ENCODE measurements at places on chromosomes 5 and 9. TPM values are rescaled to one million over a fixed set of nuclear protein-coding genes. Genes with fewer than 3 reads are reported as not detected.

DNA sequence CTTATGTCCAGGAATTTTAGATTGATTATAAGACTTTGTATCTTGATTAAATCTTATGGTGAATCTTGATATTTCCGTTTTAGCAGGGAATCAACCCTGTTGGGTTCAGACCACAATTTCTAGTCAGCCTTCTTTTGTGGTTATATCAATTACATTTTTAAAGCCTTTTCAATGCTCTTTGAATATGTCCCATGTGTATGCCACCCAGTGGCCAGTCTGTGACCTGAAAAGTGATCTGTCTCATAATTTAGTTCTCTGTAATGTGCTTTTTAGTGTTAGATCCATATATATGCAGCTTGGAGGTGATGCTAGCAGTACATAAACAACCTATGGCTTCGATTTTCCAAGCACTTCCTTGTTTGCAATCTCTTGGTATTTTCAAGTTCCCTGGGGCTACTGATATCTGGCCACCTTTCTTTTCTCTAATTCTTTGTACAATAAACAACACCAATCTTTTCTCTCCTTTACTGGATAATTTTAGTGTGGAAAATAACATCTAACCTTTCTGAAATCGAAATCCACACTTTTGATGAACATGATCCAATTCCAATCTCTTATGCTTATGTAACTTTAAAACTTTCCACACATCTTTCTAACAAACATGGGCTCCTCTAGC, 28.8 kb downstream of the PDE8B start:
- DNase-seq: no peak

DNA sequence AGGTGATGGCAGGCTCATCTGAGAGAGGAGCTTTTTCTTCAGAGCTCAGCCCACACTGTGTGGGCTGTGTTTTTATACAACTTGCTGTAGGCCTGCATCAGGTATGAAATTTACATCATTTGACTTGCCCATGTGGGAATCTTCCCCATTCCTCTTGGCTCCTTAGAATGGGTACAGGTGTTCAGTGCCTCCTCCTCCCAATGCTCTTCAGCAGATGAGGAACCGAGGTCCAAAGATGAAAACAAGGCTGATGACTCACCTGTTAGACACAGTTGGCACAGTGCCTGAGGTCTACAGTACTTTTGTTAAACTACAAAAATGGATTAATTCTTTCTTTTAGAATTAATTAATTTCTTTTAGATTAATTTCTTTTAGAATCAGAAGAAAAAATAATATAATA, 20.8 kb downstream of the PAPPA start:
- no peak for DNase-seq

DNA sequence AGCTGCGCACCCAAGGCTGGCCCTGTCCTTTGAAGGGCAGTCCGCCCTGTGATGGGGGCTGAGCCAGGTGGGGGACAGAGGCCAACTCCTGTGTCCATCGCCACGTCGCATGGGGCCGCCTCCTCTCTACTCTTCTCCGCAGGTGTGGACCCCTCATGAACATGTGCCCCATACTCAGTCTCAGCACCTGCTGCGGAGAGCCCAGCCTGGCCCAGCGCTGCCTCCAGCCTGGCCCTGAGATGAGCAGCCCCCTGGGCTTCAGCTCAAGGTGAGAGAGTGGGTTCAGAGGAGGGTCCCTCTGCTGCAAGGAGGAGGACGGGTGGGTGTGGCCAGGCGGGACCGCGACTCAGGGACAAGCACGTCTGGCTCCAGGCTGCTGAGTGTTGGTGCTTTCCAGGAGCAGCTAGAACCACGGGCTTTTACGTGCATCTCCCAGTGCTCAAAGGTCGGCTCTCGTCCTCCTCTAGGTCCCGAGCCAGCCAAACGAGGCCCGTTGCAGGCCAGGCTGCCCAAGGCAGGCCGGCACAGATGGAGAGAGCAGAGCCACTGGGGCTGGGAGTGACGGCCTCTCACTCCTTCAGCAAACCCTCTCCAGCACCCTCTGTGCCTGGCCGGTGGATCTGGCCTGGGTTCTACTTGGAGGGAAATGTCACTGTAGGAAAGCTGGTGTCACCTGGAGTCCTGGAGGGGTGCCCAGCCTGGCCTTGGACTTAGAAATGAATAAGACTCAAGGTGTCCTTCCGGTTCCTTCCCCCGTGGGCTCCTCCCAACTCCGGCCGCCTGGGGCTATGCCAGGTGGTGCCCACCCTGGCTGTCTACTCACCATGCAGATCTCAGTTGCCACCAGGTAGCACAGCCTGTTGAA, 48.9 kb upstream of the RNF130 start:
- DNase-seq: no peak

- no peak for DNase-seq
Measured at GRCh38 chr5:133368916-133369783, 243.2 kb downstream of the FSTL4 start.

DNA sequence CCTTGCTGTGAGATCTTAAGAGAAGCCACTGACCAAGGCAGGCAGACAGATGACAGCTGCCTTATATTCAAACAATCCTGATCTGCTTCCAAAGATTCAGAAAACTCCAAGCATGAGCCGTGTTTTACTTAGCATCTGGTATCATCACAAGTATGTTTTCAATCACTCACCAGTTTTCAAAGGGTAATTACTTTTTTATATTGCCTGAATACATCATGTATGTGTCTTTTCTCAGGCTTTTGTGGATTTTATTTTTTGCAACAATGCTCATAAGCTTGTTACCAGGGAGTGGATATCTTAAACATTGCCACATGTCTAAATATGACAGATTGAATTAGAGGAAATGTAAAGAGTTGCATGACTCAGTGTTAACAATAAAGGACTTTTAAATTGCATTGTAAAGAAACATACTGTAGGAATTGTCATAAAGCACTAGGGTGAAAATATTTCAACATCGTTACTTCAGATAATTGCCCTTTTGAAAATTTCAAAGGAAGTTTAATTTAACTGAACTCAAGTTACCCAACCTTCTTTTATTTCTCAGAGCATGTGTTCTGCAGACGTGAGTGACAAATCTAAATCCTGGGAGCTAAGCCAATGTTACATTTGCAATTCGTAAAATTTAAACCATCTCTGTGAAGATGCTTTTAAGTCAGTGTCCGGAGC, 326.1 kb downstream of the PLK2 start:
- DNase-seq: no peak

GRCh38 chr9:70137577-70137976, 93.9 kb downstream of the MAMDC2 start:
- DNase-seq: no peak

- DNase-seq: no peak
Measured at GRCh38 chr9:14061936-14062585, 251.9 kb downstream of the NFIB start.

- DNase-seq: no peak
Measured at GRCh38 chr9:85599540-85600105, 142.1 kb downstream of the AGTPBP1 start.

DNA sequence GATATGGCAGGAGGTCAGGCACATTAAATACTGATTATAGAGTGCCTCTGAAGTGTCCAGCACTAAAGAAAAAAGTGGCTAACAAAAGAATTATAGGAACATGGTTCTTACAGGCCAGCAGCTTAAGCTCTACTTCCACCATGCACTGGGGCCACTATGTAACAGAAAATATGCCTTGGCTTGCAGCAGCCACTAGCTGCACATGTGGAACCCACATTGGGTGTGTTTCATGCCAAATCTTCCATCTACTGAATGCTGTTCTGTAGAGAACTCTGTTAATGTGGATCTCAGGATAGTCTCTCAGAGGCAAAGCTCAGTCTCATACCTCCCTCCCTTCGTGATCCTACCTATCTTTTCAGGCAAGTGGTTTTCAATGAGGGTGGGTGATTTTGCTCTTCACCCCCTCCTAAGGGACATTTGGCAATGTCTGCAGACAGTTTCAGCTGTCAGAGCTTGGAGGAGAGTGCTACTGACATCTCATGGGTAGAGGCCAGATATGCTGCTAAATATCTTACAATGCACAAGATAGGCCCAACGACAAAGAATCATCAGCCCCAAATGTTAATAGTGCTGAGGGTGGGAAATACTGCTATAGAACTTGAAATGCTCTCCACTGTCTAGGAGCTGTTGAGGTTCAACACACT, 218.9 kb downstream of the TARS1 start:
- no peak for DNase-seq

DNA sequence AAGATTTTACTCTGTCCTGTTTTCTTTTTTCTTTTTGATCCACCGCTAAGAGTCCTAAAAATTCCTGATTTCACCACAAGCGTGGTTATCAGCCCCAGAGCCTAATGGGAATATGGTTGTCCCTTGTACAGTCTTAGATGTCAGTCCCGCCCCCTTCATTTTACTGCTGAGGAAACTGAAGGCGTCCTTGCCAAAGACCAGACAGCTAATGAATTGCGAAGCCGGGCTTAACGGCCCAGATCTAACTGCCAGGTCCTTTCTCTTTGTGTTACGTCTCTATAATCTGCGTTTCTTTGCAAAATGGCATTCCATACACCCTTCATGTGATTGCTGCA, 497 bp downstream of the NSA2 start:
- no peak for DNase-seq

DNA sequence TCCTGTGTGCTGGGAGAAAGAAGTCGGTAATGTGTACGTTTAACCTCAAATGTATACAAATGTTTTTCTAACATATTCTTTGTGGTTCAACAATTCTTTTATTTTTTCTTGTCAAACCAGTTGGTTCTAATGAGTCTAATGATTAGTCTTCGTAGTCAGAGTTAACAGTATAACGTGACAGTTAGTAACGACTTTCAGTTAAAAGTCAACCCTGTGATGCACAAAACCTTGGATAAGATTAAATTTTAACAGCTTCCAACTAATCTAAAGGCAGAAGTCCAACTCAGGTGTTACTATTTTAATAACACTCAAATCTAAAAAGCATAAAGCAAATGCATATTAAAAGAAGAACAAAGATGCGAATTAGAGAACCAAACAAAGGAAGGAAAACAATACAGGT, 47.0 kb downstream of the SEMA6A start:
- no peak for DNase-seq

- no peak for DNase-seq
Measured at GRCh38 chr5:91383956-91384300, 811 bp upstream of the ARRDC3 start.

DNA sequence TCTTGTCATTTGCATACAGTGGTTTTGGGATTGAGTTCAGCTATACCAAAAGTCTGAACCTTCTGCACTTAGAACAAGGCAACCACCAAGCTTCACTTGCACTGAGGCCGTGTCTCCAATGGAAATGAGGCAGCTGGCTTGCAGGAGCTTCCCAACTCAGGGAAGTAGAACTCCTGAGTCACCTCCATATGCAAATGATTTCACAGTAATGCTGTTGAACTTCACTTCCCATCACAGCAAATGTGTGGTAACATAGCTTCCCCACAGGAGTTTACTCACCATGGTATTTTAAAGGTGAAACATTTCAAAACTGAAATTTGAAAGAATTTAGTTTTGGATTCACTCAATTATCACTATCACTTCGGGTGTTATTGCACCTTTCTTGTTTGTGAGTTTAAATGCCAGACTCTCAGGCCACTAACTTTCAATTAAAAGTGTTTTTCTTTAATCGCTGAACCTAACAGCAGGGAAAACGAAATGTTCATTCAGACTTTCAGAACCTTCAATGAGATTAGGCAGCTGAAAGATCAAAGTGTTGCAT, 9.0 kb downstream of the CD274 start:
- no peak for DNase-seq

- DNase-seq: no peak
Measured at GRCh38 chr5:91219091-91219802, 163.9 kb downstream of the ARRDC3 start.

- DNase-seq: no peak
Measured at GRCh38 chr5:66824476-66824875, 228.3 kb downstream of the MAST4 start.

DNA sequence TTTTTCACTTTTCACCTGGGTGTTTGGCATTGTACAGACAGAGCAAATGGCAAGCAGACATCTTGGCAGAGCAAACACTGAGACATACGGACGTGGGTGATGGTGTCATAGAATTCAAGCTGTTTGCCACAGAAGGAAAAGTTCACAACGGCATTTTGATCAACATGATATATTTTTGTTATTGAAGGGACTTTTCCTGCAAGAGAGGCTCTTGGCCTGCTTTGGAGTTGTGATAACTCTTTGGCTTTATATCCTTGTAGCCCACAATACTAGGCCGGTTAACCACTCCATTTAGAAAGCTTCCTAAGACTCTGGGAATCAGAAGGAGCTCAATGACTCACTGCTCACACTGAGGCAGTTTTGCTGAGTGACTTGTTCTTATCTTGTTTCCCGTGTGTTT, 1038.3 kb downstream of the TLE1 start:
- no peak for DNase-seq

DNA sequence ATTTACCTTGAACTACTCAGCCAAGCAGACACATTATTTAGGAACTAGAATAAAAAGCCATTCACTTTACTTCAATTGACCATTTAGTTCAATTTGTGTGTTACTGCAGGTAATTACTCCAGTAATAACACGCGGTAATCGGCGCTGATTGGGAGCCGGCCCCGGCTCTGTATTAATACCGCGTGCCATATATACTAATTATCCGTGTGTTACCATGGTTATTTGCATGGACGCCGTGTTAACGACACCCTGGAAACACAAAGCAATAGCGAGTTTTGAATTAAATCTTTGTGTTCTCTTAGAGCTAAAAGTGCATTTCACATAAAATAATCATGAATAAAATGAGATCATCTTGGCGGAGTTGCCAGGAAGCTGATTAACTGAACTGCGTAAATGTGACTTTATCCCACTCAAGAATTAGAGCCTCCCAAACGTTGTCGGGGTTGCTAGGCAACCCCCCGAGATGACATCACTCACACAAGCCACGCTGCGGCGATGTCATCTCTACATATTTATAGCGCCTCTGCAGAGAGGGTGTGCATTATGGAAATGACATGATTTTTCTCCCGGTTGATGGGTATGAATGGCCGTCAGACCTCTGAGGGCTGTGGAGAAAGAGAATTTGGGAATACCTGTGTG, 41.4 kb upstream of the RNU6ATAC start:
- no peak for DNase-seq

DNA sequence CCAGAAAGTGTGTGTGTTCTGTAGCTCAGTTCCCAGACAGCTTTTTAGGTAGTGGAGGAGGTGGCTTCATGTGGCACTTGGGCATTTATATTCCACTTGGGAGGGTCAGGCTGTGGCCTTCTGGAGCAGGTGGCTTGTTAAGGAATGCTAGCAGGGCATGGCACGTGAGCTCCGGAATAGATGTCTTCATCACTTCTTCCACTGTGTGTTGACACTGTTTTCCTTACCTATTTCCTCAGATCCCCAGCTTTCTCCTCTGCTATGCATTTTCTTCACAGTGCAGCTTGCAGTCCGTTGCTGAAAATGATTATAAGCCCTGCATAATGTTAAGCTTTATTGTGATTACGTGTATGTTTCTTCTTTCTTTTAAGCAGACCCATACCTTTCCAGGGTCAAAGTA, 3.3 kb upstream of the MAML1 start:
- no peak for DNase-seq

Gene C5
- total RNA-seq: 2.0 TPM

Gene FOXD4L4
- 0.38 TPM for total RNA-seq

Gene CDC42SE2
- total RNA-seq: 10.4 TPM

Gene CCDC69
- total RNA-seq: 45.0 TPM

Gene FAM151B
- 0.92 TPM for total RNA-seq

Gene PTPDC1
- 8.2 TPM for total RNA-seq

Gene PAPPA
- total RNA-seq: 13.7 TPM
